Psoas muscle (tissue), 8 donors: ENCODE measurements at places on chromosomes 4 and X. TPM values are rescaled to one million over a fixed set of nuclear protein-coding genes. Genes with fewer than 3 reads are reported as not detected.

DNA sequence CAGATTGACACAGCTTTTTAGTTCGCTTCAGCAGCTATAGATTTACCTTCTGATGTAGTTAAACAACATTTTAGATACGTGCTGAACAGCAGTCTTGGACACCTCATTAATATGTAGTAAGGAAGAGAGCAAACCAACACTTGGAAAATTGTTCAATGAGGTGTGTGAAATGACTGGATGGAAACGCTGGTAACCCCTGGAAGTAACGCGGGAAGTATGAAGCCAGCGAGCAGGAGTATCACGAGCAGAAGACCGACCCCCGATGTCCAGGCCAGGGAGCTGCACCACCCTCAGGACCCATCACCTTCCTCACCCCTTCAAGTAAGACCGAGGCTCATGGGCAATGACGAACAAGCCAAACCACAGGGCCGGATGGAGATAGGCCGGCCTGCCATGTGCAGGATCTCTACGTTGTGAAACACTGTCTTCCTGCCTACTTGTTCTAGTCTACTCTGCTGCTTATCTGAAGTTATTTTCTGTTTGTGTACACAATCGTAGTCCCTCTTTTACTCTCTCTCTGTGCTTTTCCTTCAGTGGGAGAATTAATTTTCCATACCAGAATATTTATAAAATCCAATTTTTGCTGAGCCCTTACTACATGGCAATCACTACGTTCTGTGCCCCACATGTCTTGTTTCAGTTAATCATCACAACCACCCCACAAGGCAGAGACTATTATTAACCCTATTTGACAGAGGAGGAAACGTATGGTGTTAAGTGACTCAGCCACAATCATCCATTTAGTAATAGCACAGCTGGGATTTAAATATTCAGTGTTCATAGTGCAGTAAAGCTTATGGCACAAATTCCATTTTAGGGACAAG lies 221.7 kb downstream of the APBB2 start:
- H3K4me1 ChIP-seq = no peaks in the 10 kb centered on the region
- H3K36me3 ChIP-seq = no peaks in the 10 kb centered on the region
- no peak overlapping the region for H3K27ac ChIP-seq
- H3K27me3 ChIP-seq = no peaks in the 10 kb centered on the region

DNA sequence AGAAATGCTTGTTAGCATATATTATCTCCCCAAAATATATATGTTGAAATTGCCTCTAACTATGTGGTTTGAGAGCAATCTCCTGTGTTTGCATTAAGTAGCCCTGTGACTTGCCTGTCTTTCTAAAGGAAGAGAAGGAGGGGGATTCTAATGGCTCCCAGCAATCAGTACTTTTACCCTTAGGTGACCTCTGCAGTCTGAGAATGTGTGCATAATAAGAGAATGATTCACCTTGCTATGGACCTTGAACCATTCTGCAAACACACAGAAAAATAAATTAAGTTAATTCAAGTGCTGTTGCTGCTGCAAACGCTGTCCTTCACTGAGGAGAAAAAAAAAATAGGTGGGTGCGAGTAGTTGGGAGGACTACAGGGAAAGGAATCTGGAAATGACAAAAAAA lies 322.2 kb downstream of the IQCM start:
- no peaks in the 10 kb centered on the region for H3K4me1 ChIP-seq
- H3K27ac ChIP-seq = no peak overlapping the region
- no peaks in the 10 kb centered on the region for H3K27me3 ChIP-seq
- no peak overlapping the region for H3K4me3 ChIP-seq

- H3K4me1 ChIP-seq = no peaks in the 10 kb centered on the region
- no peak overlapping the region for H3K4me3 ChIP-seq
- no peak overlapping the region for H3K27ac ChIP-seq
- H3K36me3 ChIP-seq = no peaks in the 10 kb centered on the region
These were observed 265.4 kb downstream of the BMPR1B start for GRCh38 chr4:95023110-95023509.

- no peak overlapping the region for H3K27ac ChIP-seq
- no peak for DNase-seq
- no peaks in the 10 kb centered on the region for H3K4me1 ChIP-seq
- no peaks in the 10 kb centered on the region for H3K36me3 ChIP-seq
- peaks cover 3% of the 10 kb centered on the region for H3K27me3 ChIP-seq
These were observed 133.2 kb downstream of the ARHGAP6 start for GRCh38 chrX:11532291-11533078.

- no peaks in the 10 kb centered on the region for H3K4me1 ChIP-seq
- no peak overlapping the region for H3K4me3 ChIP-seq
- no peak for DNase-seq
- no peaks in the 10 kb centered on the region for H3K27me3 ChIP-seq
These were observed 102.2 kb upstream of the AFAP1 start for GRCh38 chr4:8041868-8042267.

GRCh38 chr4:42643685-42644084 lies 13.2 kb downstream of the ATP8A1 start:
- no peaks in the 10 kb centered on the region for H3K36me3 ChIP-seq
- no peak for DNase-seq
- peak overlapping the region; percentile 35 for H3K4me3 ChIP-seq
- H3K27me3 ChIP-seq = no peaks in the 10 kb centered on the region
- peaks cover 84% of the 10 kb centered on the region for H3K4me1 ChIP-seq
- peak overlapping the region; percentile 90 for H3K27ac ChIP-seq

DNA sequence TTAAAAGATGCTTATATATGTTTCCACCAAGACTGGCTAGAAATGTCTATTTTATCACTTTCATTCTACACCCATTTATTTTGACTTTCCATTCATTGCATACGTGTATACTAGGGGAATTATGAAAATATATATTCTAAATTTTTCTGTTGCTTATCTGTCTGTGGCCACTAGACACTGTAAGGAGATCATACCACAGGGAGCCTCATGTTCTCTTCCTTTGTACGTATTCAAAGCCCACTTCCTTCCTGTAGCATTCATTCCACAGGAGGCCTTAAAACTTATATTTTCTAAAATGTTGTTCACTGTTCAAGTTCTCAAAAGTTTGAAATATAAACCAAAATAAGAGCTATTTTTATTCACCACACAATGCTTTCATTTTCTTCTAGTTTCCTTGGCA lies 1848.9 kb upstream of the TENM3 start:
- no peaks in the 10 kb centered on the region for H3K4me1 ChIP-seq
- H3K36me3 ChIP-seq = no peaks in the 10 kb centered on the region
- no peak for DNase-seq
- H3K27me3 ChIP-seq = no peaks in the 10 kb centered on the region
- no peak overlapping the region for H3K27ac ChIP-seq

- no peaks in the 10 kb centered on the region for H3K27me3 ChIP-seq
- peaks cover 6% of the 10 kb centered on the region for H3K4me1 ChIP-seq
- DNase-seq = no peak
These were observed 18.8 kb downstream of the ATP1B4 start for GRCh38 chrX:120380699-120381098.

DNA sequence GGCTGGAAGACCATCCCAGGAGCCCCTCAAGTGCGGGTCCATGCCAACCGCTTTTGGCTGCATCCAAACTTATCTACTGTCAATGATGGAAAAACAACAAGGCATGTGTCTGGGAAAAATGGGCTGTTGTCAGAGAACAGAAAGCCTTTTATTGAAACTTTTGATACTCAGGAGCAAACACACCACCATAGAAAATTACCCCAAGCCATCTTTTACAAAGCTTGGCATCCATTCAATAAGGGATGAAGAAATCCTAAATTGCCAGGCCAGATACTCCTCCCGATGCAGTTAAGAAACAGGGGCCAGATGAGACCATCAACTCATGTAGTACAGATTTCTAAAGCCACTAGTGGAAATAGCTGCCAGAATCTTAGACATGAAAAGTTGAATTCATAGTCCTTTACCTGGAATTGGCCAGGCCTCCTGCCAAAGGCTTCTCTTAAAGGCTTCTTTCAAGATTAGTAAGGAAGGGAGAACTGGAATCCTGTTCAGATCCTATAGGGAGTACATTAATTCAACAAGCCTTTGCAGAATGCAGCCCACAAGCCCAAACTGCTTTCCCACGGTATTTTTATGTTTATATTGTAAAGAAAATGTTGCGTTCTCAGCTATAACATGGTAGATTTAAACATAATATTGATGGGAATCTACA lies 145.4 kb upstream of the MAP3K15 start:
- no peak overlapping the region for H3K27ac ChIP-seq
- no peak overlapping the region for H3K4me3 ChIP-seq
- no peaks in the 10 kb centered on the region for H3K36me3 ChIP-seq
- H3K4me1 ChIP-seq = no peaks in the 10 kb centered on the region
- H3K27me3 ChIP-seq = no peaks in the 10 kb centered on the region
- DNase-seq = no peak

- no peaks in the 10 kb centered on the region for H3K27me3 ChIP-seq
- peak overlapping the region; percentile 92 for H3K27ac ChIP-seq
- H3K4me1 ChIP-seq = no peaks in the 10 kb centered on the region
- peak overlapping the region; percentile 72 for H3K4me3 ChIP-seq
- DNase-seq = peak; percentile 57
These were observed 77.5 kb downstream of the RLIM start for GRCh38 chrX:74536832-74537371.

DNA sequence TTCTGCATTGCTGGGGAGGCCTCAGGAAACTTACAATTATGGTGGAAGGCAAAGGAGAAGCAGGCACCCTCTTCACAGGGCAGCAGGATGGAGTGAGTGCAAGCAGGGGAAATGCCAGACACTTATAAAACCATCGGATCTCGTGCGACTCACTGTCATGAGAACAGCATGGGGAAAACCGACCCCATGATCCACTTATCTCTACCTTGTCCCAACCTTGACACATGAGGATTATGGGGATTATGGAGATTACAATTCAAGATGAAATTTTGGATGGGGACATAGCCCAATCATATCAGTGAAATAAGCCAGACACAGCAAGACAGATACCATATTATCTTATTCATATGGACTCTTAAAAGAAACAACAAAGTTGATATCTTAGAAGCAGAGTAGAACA lies 134.9 kb downstream of the C4orf33 start:
- H3K36me3 ChIP-seq = no peaks in the 10 kb centered on the region
- no peak overlapping the region for H3K4me3 ChIP-seq
- no peak for DNase-seq

DNA sequence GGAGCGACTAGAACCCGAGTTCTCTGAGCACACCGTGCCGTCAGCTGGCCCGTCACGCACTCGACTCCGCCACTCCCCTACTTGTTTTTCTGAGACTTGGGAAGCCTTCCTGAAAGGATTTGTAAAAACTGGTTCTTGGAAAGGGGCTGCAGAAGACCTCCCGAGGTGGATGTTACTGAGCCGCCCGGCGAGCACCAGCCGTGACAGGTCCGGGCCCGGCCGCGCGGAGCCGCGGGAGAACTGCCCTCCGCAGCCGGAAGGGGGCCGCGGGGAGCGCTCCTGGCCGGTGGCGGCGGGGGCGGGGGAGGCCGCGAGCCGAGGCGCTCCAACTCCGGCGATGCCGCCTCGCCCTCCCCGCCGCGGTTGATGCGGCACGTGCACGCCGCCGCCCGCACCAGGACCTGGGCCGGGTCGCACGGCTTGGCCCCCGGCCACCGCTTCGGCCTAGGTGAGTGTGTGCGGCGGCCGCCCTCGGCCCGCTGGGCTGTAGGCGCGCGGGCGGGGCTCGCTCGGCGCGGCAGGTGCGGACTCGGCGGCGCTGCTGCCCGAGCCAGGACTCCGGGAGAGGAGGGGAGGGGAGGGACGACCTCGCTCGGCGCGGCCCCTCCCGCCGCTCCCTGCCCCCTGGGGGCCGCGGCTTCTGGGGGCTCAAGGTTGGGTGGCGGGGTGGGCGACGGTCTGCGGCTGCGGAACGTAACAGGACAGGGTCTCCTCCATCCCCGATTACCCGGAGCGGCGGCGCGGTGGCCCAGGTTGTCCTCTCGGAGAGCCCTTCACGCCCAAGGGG lies 1.7 kb downstream of the SPRY1 start:
- DNase-seq = peak; percentile 79
- peaks cover 10% of the 10 kb centered on the region for H3K4me1 ChIP-seq
- H3K36me3 ChIP-seq = peaks cover 19% of the 10 kb centered on the region
- peak overlapping the region; percentile 98 for H3K27ac ChIP-seq

DNA sequence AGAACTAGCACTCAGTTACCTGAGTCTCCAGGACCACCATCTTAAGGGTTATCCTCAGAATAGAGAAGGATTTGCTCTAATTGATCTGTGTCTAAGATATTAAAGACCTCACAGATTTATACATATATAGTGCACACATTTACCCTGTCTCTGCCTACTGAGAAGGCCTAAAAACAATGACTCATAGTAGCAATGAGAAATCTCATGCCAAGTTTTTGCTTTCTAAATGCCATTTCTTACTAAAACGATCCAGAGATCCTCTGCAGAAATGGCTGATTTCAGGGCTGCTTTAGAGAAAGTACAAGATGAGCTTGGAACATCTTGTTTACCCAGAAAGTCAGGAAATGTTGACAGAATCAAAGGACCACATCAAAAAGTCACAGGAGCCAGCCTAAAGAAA lies 79.1 kb upstream of the INPP4B start:
- no peaks in the 10 kb centered on the region for H3K27me3 ChIP-seq
- no peak overlapping the region for H3K27ac ChIP-seq
- no peaks in the 10 kb centered on the region for H3K36me3 ChIP-seq
- no peak overlapping the region for H3K4me3 ChIP-seq
- H3K4me1 ChIP-seq = no peaks in the 10 kb centered on the region

DNA sequence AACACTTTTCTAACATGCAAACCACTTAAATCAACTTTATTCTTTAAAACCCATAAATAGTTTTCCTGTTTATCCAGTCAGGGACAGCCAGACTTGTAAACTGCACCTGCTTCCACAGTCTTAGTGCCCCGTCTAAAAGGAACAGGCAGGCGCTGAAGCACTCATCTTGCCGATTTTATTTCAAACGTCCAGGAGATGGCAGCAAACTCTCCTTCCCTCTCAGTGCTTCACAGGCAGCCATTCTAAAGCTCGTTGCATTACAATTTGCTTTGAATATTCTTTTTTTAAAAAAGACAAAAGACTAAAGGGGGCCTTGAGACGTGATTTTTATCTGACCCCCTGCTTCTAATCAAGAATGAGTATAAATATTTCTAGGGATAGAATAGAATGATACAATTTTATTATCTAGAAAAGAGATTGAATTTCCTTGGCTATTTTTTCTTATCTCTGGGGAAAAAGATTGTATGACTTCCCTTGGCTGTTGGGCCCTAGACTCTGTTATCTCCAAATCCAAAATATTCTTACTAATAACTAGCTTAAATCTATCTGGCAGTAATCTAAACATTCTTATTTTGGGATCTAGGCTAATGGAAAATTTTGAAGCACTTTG lies 93.6 kb upstream of the MYOZ2 start:
- peak overlapping the region; percentile 40 for H3K4me3 ChIP-seq
- H3K27me3 ChIP-seq = no peaks in the 10 kb centered on the region
- H3K36me3 ChIP-seq = no peaks in the 10 kb centered on the region
- peak overlapping the region; percentile 98 for H3K27ac ChIP-seq
- H3K4me1 ChIP-seq = peaks cover 66% of the 10 kb centered on the region

DNA sequence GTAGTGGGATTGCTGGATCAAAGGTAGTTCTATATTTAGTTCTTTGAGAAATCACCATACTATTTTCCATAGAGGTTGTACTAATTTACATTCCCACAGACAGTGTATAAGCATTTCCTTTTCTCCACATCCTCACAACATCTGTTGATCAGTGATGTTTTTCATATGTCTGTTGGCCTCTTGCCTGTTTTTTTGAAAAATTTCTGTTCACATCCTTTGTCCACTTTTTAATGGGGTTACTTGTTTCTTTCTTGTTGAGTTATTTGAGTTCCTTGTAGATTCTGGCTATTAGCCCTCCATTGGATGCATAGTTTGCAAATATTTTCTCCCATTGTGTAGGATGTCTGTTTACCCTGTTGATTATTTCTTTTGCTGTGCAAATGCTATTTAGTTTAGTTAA lies 72.6 kb downstream of the STOX2 start:
- H3K4me3 ChIP-seq = no peak overlapping the region
- no peaks in the 10 kb centered on the region for H3K36me3 ChIP-seq
- H3K27me3 ChIP-seq = no peaks in the 10 kb centered on the region
- no peaks in the 10 kb centered on the region for H3K4me1 ChIP-seq
- DNase-seq = no peak
- H3K27ac ChIP-seq = no peak overlapping the region

The SLC26A1 gene
- not detected for total RNA-seq

The CDX4 gene
- not detected for total RNA-seq
